ENCODE measurements at places on chromosomes 13 and 19. TPM values are rescaled to one million over a fixed set of nuclear protein-coding genes. Genes with fewer than 3 reads are reported as not detected.
A peak's percentile ranks its signal among the peaks of the same experiment; 100 is the strongest.

DNA sequence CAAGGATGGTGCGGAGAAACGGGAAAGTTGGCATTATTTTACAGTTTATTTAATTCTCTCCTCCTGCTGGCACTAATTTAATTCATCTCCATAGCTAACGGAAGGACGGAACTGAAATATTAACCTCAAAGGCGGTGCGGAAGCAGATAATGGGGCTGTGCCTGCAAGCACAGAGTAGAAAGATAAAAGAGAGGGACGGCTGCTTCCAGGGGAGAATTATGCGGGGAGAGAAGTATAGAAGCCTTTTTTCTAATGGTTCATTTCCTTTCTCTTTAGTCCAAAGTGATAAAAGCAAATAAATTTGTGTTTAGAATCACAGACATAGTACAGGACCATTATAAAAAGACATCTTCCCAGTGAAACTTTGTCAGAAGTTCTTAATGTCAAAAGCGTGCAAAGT is 34.5 kb upstream of the UQCRFS1 start:
- no peaks in the 10 kb centered on the region for H3K27me3 ChIP-seq
- no peak overlapping the region for H3K27ac ChIP-seq
- H3K36me3 ChIP-seq = no peaks in the 10 kb centered on the region
- no peaks in the 10 kb centered on the region for H3K4me1 ChIP-seq
- H3K4me3 ChIP-seq = no peak overlapping the region

DNA sequence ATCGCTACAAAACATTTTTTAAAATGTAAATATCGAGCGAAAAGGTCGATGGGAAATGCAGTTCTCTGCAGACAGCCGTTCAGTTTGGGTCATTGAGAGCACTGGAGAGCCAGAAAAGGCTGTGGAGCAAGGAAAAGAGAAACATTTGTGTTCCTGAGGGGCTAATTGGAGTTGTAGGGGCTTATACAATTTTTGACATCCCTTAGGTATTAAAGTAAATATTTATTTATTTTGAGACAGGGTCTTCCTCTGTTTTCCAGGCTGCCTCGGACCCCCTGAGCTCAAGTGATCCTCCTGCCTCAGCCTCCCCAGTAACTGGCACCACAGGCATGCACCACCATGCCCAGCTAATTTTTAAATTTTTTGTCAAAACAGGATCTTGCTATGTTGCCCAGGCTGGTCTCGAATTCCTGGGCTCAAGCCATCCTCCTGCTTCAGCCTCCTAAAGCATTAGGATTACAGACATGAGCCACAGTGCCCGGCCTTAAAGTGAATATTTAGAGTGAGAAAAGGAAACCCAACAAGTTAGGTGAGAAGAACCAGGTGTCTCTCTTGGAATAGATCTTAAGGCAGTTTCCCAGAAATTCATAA is 825 bp upstream of the YIF1B start:
- H3K4me1 ChIP-seq = peaks cover 39% of the 10 kb centered on the region
- H3K27ac ChIP-seq = peak overlapping the region; percentile 47
- H3K4me3 ChIP-seq = peak overlapping the region; percentile 5
- H3K27me3 ChIP-seq = no peaks in the 10 kb centered on the region
- DNase-seq = no peak
- H3K36me3 ChIP-seq = no peaks in the 10 kb centered on the region

DNA sequence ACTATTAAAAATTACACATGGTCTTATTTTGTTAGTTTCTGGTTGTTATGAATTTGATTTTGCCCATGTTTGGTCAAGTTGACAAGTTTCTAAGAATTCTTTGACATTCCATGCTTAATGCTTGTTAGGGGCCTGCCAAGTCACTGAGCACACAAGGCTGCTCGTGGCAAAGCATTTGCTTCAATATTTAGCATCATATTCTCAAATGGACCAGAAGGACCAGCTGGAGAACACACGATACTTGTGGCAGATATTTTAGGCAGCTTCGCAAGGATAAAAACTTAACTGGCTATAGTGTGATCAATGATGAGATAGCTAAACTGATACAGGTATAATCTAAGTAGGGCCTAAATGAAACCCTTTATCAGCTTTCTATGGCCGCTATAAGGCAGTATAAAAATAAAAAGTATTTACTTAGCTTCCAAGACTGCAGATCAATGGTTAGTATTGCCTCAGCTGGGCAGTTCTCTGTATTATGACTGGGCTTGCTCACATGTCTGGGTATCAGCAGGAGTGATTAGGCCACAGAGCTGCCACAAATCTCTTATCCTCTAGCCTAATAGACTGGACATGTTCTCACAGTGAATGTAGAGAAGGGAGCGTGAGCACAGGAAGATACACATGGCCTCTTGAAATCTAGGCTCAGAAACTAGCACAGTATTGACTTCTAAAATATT is 155.9 kb upstream of the SPRY2 start:
- H3K4me3 ChIP-seq = no peak overlapping the region
- H3K27ac ChIP-seq = no peak overlapping the region
- H3K36me3 ChIP-seq = no peaks in the 10 kb centered on the region
- no peak for DNase-seq

- peaks cover 3% of the 10 kb centered on the region for H3K36me3 ChIP-seq
- no peak for DNase-seq
- peak overlapping the region; percentile 85 for H3K27ac ChIP-seq
Observed at GRCh38 chr19:42075364-42075615, 676 bp upstream of the ZNF574 start.

GRCh38 chr13:33863188-33863789 is 45.3 kb downstream of the RFC3 start:
- H3K4me1 ChIP-seq = no peaks in the 10 kb centered on the region
- H3K27me3 ChIP-seq = no peaks in the 10 kb centered on the region
- H3K36me3 ChIP-seq = no peaks in the 10 kb centered on the region
- no peak overlapping the region for H3K4me3 ChIP-seq
- no peak for DNase-seq

DNA sequence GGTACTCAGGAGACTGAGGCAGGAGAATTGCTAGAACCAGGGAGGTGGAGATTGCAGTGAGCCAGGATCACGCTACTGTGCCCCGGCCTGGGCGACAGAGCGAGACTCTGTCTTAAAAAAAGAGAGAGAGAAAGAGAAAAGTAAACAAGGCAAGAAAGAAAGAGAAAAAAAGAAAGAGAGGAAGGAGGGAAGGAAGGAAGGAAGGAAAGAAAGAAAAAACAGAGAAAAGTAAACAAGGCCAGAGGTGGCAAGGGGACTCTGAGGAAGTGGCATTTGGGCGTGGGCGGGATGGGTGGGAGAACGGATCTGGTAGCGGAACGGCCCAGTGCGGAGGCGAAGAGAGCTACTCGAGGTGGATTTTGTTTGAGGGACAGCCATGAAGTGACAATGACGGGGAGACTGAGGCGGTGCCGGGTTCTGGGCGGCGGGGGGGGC is 7.5 kb upstream of the ARRDC2 start:
- H3K4me1 ChIP-seq = peaks cover 15% of the 10 kb centered on the region
- H3K36me3 ChIP-seq = no peaks in the 10 kb centered on the region
- no peak for DNase-seq
- no peaks in the 10 kb centered on the region for H3K27me3 ChIP-seq

DNA sequence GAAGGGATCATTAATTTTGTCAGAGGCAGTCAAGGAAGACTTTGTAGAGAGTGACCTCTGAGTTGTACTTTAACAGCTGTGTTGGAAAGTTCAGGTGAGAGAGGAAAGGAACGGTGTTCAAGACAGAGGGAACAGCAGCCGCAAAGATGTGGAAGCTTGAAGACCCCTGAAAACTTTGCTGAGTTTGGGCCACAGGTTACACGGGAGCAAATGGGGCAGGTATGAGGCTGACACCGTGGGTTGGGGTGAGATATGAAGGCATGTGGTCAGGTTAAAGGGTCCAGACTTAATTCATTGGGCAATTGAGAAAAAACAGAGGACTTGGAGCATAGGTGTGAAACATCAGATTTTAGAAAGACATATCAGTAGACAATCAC is 72.0 kb upstream of the SERP2 start:
- H3K36me3 ChIP-seq = no peaks in the 10 kb centered on the region
- no peak overlapping the region for H3K27ac ChIP-seq
- no peak for DNase-seq
- peaks cover 18% of the 10 kb centered on the region for H3K4me1 ChIP-seq

- no peaks in the 10 kb centered on the region for H3K27me3 ChIP-seq
- H3K27ac ChIP-seq = no peak overlapping the region
- H3K4me3 ChIP-seq = no peak overlapping the region
- no peaks in the 10 kb centered on the region for H3K4me1 ChIP-seq
- DNase-seq = no peak
- H3K36me3 ChIP-seq = no peaks in the 10 kb centered on the region
Observed at GRCh38 chr13:51681037-51681678, 96.9 kb downstream of the WDFY2 start.

GRCh38 chr13:68506888-68507551 is 1276.9 kb upstream of the PCDH9 start:
- no peaks in the 10 kb centered on the region for H3K27me3 ChIP-seq
- DNase-seq = no peak
- H3K4me1 ChIP-seq = no peaks in the 10 kb centered on the region
- H3K4me3 ChIP-seq = no peak overlapping the region
- no peak overlapping the region for H3K27ac ChIP-seq
- no peaks in the 10 kb centered on the region for H3K36me3 ChIP-seq

DNA sequence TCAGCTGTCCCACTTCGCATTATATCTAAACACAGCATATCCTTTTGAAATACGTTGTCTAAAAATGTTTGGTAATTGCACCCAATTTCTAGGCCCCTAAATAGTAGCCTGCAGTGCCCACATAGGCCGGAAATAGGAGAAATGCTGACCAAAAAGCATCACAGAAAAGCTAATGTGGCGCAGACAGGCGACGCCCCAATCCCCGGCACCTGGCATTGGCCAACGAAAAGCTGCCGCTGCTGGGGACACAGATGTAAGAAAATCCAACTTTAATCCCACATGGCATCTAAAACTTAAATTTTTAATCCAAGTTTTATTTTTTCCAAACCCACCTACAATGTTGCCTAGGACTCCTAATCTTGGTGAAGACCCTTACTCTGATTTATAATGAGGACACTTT is 4.0 kb downstream of the SAFB2 start:
- H3K27me3 ChIP-seq = no peaks in the 10 kb centered on the region
- no peak overlapping the region for H3K27ac ChIP-seq
- peaks cover 12% of the 10 kb centered on the region for H3K4me1 ChIP-seq
- H3K36me3 ChIP-seq = peaks cover 25% of the 10 kb centered on the region

DNA sequence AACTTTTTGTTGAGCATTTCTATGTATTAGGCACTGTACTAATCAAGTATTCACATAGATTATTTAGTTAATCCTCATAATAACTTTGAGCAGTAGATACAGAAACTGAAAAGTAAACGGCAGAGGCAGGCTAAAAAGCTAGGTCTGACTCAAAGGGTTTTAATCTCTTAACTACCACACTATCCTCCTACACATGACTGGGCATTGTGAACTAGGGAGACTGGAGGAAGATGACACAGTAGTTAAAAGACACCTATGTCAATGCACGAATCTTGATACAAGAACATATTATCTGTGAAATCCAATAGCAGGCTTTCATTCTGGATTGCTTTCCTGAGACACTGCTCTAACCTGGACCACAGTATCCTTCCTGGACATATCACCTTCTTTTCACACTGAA is 36.3 kb downstream of the MICU2 start:
- no peaks in the 10 kb centered on the region for H3K36me3 ChIP-seq
- DNase-seq = no peak
- no peaks in the 10 kb centered on the region for H3K4me1 ChIP-seq
- H3K4me3 ChIP-seq = no peak overlapping the region
- no peaks in the 10 kb centered on the region for H3K27me3 ChIP-seq

- H3K4me3 ChIP-seq = no peak overlapping the region
- no peaks in the 10 kb centered on the region for H3K27me3 ChIP-seq
- no peak for DNase-seq
- H3K4me1 ChIP-seq = no peaks in the 10 kb centered on the region
- H3K27ac ChIP-seq = no peak overlapping the region
- H3K36me3 ChIP-seq = no peaks in the 10 kb centered on the region
Observed at GRCh38 chr13:111513766-111514609, 193.5 kb downstream of the TEX29 start.

GRCh38 chr19:38685666-38686529 is 38.4 kb downstream of the ACTN4 start:
- H3K27ac ChIP-seq = peak overlapping the region; percentile 90
- no peaks in the 10 kb centered on the region for H3K27me3 ChIP-seq
- DNase-seq = peak; percentile 92
- H3K36me3 ChIP-seq = no peaks in the 10 kb centered on the region
- no peak overlapping the region for H3K4me3 ChIP-seq

GRCh38 chr19:2014731-2015607 is 545 bp downstream of the BTBD2 start:
- H3K4me1 ChIP-seq = no peaks in the 10 kb centered on the region
- no peak overlapping the region for H3K27ac ChIP-seq

- no peaks in the 10 kb centered on the region for H3K27me3 ChIP-seq
- DNase-seq = peak; percentile 62
- H3K4me1 ChIP-seq = no peaks in the 10 kb centered on the region
- H3K27ac ChIP-seq = no peak overlapping the region
- no peaks in the 10 kb centered on the region for H3K36me3 ChIP-seq
Observed at GRCh38 chr13:59409211-59409610, 754.5 kb downstream of the DIAPH3 start.

DNA sequence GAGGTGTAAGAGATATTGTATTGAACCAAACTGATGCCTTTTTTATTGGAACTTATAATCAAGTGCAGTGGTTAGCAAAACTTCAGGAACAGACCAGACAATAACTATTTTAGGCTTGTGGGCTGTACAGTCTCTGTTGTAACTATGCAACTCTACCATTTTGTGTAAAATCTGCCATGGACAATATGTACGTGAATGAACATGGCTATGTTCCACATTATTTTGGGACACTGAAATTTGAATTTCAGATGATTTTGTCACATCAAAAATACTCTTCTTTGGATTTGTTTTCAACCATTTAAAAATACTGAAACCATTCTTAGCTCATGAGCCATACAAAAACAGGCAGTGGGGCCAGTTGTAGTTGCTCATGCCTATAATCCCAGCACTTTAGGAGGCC is 27.9 kb upstream of the PEG3 start:
- H3K4me1 ChIP-seq = no peaks in the 10 kb centered on the region
- no peak overlapping the region for H3K27ac ChIP-seq
- H3K4me3 ChIP-seq = no peak overlapping the region
- DNase-seq = no peak

- no peak for DNase-seq
- no peaks in the 10 kb centered on the region for H3K4me1 ChIP-seq
- no peak overlapping the region for H3K27ac ChIP-seq
- H3K4me3 ChIP-seq = no peak overlapping the region
- H3K36me3 ChIP-seq = no peaks in the 10 kb centered on the region
Observed at GRCh38 chr13:102692491-102692826, 2.4 kb downstream of the METTL21C start.

GRCh38 chr13:97574926-97575325 is 141.0 kb downstream of the RAP2A start:
- H3K27me3 ChIP-seq = peaks cover 4% of the 10 kb centered on the region
- H3K27ac ChIP-seq = no peak overlapping the region
- peak; percentile 20 for DNase-seq
- H3K36me3 ChIP-seq = no peaks in the 10 kb centered on the region

KLHL1 gene
- total RNA-seq = not detected

LENG1 gene
- 6.9 TPM for total RNA-seq

WDR88 gene
- not detected for total RNA-seq

LMTK3 gene
- not detected for total RNA-seq

SIRT2 gene
- 47.6 TPM for total RNA-seq

TEX29 gene
- total RNA-seq = not detected

SSC5D gene
- total RNA-seq = 1.3 TPM

ZNF444 gene
- total RNA-seq = 37.1 TPM

SYNE4 gene
- 0.62 TPM for total RNA-seq

QPCTL gene
- 17.6 TPM for total RNA-seq

TRPM4 gene
- 40.6 TPM for total RNA-seq

NLRP4 gene
- total RNA-seq = not detected

ZNF417 gene
- total RNA-seq = 10.6 TPM

Measured in endothelial cell of umbilical vein (primary cell).